ENCODE measurements at places on chromosomes 5 and 9.

DNA sequence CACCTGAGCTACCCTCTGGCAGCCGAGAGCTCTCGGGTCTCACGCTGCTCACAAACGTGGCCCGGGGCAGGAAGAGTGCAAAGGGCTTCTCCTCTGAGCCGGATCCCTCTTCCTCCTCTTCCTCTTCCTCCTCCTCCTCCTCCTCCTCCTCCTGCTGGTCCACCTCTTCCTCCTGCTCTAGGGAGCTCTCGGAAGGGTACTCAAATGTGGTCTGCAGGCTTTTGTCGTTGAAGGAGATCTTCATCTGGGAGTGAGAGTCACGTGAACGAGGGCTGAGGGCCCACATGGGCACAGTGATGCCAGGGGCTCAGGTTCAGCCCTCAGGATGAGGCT lies 3.9 kb downstream of the SSNA1 start:
- no peak for DNase-seq

GRCh38 chr5:51465165-51465564 lies 81.9 kb downstream of the ISL1 start:
- no peak for DNase-seq

GRCh38 chr9:112348257-112349007 lies 15.0 kb upstream of the PTBP3 start:
- DNase-seq = peak; percentile 92

DNA sequence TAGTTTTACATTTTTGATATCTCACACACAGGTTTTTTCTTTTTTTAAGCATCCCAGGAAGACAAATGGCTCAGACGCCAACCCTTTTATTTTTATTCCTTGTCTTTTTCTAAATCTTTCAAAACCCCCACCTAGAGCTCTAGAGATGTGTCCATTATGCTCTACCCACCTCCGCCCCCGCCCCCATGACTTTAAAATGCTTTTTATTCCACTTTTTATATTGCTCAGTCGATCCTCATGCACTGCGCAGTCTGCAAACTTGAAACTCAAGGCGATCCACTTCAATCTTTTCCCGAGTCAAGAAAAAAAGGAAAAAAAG lies 411 bp upstream of the MAT2B start:
- no peak for DNase-seq

DNA sequence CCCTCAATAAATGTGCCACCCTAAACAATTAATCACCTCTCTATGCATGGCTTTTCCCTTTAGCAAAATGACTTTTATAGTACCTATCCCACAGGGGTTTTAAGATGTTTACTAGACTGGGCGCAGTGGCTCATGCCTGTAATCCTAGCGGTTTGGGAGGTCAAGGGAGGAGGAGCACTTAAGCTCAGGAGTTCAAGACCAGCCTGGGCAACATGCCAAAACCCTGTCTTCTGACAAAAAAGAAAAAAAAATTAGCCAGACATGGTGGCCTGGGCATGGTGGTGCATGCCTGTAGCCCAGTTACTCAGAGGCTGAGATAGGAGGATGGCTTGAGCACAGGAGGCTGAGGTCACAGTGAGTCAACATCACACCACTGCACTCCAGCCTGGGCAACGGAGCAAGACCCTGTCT lies 13.5 kb downstream of the SH3TC2 start:
- DNase-seq = no peak

Measured in Peyer's patch (tissue), 4 donors.